ENCODE measurements at places on chromosomes 4 and X.

GRCh38 chr4:152660526-152660925 is 19.3 kb downstream of the TMEM154 start:
- no peak for DNase-seq

DNA sequence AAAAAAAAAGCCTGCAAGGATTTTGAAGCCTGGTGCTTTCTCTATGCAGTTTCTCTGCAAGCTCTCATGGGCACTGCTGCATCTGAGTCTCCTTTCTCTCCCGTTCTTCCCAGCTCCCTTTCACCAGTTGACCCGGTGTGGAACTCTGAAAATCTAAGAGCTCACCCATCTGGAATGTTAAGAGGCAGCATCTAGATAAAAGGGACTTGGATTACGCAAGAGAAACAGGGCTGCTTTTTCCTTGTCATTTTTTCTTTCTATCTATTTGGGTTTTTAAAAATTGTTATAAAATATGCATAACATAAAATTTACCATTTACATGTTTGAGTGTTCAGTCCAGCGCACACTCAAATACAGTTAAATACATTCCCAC is 95.2 kb upstream of the RPS6KA3 start:
- no peak for DNase-seq

GRCh38 chr4:134628066-134628465 is 426.5 kb upstream of the PABPC4L start:
- no peak for DNase-seq

DNA sequence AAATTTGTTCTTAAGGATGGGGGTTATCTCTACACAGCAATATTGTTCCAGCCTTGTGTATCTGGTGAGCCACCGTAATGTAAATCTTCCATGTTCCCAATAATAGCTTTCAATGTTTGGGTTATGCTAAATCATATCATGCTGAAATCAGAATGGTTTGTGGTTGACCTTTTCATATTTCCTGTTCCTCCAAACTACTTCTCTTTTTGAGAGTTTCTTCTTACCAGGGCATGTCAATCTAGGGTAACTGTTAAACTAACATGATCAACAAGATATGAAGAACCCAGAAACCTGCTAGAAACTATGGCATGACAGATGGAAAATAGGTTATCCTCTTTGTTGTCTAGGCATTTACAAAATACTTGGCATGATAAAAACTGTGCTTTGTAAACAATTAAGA is 22.0 kb downstream of the TNMD start:
- DNase-seq, result no peak

GRCh38 chr4:128471576-128471975 is 184.0 kb upstream of the PGRMC2 start:
- DNase-seq, result no peak
